Ovary (tissue), 10 donors: ENCODE measurements at places on chromosomes 2 and 18.

GRCh38 chr2:37325625-37326071 is 1.0 kb upstream of the PRKD3 start:
- DNase-seq = no peak

DNA sequence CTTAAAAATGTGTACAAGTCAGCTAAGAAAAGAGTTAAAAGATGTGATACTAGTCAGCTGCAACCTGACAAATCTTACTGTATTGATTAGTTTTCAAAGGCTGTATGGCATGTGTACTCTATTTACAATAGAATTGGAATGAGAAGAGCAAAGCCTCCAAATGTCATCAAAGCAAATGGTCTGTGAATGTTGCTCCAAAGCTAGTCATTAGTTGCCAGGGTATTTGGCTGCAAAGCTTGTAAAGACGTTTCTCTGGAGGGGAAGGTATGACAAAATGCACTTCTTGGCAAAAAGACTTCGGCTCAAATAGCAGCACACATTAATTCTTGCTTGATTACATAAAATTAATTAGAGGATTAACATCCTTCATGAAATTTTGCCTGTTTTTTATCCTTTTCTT is 59.3 kb downstream of the ETAA1 start:
- no peak for DNase-seq

GRCh38 chr2:205197468-205198139 is 484.7 kb upstream of the NRP2 start:
- no peak for DNase-seq

GRCh38 chr2:120881981-120882788 is 146.5 kb downstream of the GLI2 start:
- DNase-seq = no peak

- DNase-seq = no peak
Measured at GRCh38 chr2:179796213-179797007, 65.0 kb downstream of the ZNF385B start.

GRCh38 chr2:46258937-46259776 is 38.0 kb upstream of the EPAS1 start:
- no peak for DNase-seq

- no peak for DNase-seq
Measured at GRCh38 chr2:1582891-1583341, 161.4 kb downstream of the PXDN start.

DNA sequence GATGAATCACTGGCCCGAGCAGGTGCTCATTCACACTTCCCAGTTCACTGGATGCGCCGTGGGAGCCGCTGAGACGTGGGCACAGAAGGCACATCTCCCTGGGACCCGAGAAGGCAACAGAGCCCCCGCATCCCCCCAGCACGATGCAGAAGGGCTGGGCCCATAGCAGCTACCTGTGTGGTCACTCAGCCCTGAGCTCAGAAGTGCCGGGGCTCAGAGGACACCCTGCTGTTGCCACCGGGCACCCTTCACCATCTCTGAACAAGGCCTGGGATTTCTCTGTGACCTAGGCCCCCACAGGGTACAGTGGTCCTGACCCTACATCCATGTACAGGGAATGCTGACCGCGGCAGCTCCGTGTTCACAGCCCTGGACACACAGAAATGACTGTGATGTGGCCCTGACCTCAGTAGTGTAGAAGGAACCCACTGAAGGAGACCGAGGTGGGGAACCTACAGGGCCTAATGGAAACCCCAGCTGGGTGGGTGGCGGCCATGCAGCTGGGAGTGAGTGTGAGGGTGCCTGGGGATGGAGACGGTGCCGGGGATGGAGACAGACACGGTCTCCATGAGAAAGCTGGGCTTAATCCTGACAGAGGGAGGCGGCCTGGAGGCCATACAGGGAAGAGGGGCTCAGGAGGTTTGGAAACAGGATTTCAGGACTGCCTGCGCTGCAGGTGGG is 111.9 kb upstream of the OTOS start:
- DNase-seq = peak; percentile 39

DNA sequence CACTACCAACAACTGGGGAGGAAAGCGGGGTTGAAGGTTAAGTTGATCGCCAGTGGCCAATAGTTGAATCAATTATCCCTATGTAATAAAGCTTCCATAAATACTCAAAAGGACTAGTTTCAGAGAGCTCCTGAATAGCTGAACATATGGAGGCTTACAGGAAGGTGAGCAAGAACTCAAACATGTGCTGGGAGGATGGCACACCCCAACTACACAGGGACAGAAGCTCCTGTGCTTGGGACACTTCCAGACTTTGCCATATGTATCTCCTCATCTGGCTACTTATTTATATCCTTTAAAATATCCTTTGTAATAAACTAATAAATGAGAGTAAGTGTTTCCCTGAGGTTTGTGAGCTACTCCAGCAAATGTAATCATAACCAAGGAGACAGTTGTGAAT is 115.7 kb downstream of the HNMT start:
- no peak for DNase-seq
